ENCODE measurements at places on chromosomes 5 and 9. TPM values are rescaled to one million over a fixed set of nuclear protein-coding genes. Genes with fewer than 3 reads are reported as not detected.
A peak's percentile ranks its signal among the peaks of the same experiment; 100 is the strongest.

GRCh38 chr5:15545082-15545481 lies 45.1 kb downstream of the FBXL7 start:
- DNase-seq = no peak

GRCh38 chr9:129320575-129321285 lies 142.7 kb upstream of the IER5L start:
- DNase-seq = peak; percentile 96

The SNCB gene
- total RNA-seq = 1.7 TPM

The AGGF1 gene
- 22.8 TPM for total RNA-seq

The MYO10 gene
- not detected for total RNA-seq

GRCh38 chr9:130446101-130446861 lies 1.5 kb downstream of the ASS1 start:
- DNase-seq = peak; percentile 76

- no peak for DNase-seq
Measured at GRCh38 chr5:51694826-51695225, 311.6 kb downstream of the ISL1 start.

The FRMD3 gene
- total RNA-seq = not detected

The PTTG1 gene
- 403 TPM for total RNA-seq

DNA sequence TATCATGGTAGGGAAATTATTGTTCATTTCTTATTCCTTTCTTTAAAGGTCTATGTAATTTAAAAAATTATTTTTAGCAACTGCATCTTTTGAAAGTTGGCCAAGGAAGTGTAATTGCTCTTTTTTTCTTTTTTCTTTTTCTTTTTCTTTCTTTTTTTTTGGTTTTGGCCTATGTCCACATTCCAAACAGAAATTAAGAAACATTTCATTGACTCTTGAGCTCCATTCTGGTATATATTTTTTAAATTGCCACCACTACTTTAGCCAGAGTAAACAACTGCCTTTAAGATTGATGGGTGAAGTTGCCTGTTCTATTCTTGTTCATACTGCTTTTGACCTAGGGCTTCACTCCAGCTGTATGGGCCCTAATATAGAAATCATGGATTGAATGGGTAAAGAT lies 75.8 kb upstream of the TMEM171 start:
- no peak for DNase-seq

- DNase-seq = no peak
Measured at GRCh38 chr5:79399046-79399445, 114.9 kb downstream of the HOMER1 start.

DNA sequence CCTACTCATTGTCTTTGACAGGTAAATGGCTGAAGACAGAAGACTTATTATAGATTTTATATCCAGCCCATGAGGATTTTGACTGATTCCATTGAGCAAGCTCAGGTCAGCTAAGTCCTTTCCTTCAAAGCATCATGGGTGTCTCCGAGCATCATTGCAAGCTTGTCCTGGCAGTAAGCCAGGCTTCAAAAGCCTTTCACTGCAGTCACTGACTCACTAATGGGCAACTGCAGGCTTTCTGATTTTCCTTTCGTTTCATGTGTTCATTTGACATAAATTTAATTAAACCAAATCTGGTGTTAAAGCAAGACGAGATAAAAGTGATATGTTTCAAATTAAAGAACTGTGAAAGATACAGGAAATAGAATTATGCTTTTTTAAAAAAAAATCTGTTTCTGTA lies 426.2 kb downstream of the ANXA1 start:
- DNase-seq = peak; percentile 70

GRCh38 chr9:121748727-121749423 lies 97.4 kb downstream of the DAB2IP start:
- DNase-seq = no peak

DNA sequence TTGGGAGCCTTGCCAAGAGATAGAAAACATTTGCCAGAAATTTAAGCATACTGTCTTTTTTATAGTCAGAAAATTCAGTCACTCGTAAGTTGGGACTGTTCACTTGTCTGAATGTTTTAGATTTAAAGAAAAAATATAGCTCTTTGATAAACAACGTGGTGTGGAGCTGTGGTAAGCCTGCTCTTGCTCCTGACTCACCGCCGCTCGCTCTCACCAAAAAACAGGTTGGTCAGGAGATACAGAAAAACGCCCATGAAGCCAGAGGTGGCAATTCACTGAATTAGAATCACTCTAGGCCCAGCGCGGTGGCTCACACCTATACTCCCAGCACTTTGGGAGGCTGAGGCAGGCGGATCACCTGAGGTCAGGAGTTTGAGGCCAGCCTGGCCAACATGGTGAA lies 6.2 kb downstream of the LNPEP start:
- no peak for DNase-seq

The ANKH gene
- 0.68 TPM for total RNA-seq

DNA sequence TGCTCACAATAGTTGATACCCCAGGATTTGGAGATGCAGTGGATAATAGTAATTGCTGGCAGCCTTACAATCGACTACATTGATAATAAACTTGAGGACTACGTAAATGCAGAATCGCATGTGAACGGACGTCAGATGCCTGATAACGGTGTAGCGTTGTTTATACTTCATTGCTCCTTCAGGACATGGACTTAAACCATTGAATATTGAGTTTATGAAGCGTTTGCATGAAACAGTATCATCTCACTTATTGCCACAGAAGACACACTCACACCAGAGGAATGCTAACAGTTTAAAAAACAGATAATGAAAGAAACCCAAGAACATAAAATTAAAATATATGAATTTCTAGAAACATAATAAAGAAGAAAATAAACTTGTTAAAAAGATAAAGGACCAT lies 101.6 kb downstream of the GABBR2 start:
- DNase-seq = no peak

The TXN gene
- total RNA-seq = 323 TPM

GRCh38 chr5:5079876-5080275 lies 60.3 kb upstream of the ADAMTS16 start:
- no peak for DNase-seq

GRCh38 chr5:119966028-119966427 lies 336.7 kb downstream of the FAM170A start:
- no peak for DNase-seq

- no peak for DNase-seq
Measured at GRCh38 chr5:122351416-122352157, 39.5 kb downstream of the SNCAIP start.

DNA sequence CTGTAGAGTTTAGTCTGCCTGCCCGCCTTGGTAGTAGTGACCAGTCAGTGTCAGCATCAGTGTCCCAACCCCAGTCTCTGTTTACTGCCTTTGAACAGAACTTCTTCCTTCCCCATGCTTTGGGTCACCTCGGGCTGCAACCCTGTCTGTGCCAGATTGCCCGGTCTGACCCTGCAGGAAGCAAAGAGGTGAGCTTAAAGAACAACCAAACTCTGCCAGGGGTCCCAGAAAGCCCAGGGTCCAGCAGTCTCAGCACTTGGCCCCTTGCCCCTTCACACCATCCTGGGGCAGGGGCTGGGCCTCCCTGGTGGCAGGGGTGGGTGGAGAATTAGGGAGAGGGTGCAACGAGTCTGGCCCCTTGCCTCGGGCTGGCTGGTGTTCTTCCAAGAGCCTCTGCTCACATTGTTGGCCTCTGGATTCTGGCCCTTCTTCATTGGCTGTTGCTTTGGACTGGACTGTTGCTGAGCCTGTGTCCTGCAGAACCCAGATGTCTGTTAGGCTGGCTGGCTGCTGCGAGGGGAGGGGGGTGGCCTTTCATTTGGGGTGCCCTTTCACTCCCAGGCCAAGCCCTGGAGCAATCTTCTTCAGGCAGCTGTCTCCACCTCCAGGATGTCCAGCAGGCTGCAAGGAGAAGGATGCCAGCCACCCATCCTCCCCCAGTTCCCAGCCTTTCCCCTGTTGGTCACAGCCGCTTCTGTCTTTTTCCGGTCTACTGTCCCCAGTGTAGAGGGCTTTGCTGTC lies 51.2 kb downstream of the SAR1B start:
- DNase-seq = no peak
